Midbrain (tissue), 1 donor: ENCODE measurements at places on chromosomes 11 and 22.

DNA sequence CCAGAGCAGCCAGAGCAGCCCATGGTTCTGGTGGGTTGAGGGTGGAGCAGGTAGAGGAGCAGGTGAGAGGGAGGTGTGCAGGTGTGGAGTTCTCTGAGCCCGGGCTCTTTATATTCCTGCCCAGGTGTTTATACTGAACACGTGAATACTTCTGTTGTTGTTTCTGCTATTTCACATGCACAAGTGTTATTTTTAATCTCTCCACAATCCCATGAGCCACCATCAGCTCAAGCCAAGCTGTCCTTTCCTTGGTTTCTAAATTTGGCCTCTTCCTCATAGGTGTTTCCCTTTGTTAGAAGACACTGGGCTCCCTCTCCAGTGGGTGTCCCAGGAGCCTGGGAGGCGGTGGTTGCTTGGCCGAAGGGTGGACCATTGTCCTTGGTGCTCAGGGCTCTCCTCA lies at the start of gene KRTAP5-3:
TSS of gene KRTAP5-3 (minus strand) at position 101 of the 400 bp plus-strand sequence. CDS start at position 23, 78 bp downstream.
- DNase-seq = no peak

DNA sequence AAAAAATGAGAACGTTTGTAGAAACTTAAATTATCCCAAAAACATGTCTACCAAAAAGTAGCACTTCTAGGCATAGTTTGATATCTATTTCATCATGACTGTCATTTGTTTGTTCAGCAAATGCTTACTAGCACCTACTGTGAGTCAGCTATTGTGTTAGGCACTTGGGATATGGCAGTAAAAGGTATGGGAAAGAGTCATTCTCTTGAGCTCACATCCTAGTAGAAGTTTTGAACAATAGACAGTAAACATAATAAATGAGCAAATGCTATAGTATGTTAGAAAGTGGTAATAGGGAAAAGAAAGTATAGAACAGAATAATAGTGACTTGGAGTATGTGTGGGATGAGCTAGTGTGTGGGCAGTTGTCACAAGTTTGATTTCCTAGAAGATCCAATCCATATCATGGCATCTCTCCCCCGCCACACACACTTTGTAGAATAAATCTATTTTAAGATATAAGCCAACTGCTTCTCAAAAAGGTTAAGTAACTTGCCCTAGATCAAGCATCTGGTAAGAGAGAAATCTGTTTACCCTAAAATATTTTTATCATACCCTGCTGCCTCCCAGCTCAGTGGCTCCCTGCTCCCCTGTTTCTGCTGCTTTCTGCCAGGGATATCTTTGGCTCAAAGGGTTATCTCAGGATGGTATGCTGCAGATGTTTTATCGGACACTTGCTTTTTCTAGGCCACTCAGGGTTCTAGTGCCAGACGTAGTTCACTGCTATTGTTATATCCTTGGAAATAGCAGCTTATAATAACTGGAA lies 129.7 kb downstream of the NCAM1 start:
- no peak for DNase-seq

- DNase-seq = no peak
Observed at GRCh38 chr11:104694259-104695064, 203.8 kb downstream of the CASP12 start.

- DNase-seq = no peak
Observed at GRCh38 chr11:68690671-68691401, 6.5 kb downstream of the GAL start.

- peak; percentile 37 for DNase-seq
Observed at GRCh38 chr11:123525511-123525918, 95.4 kb downstream of the GRAMD1B start.

DNA sequence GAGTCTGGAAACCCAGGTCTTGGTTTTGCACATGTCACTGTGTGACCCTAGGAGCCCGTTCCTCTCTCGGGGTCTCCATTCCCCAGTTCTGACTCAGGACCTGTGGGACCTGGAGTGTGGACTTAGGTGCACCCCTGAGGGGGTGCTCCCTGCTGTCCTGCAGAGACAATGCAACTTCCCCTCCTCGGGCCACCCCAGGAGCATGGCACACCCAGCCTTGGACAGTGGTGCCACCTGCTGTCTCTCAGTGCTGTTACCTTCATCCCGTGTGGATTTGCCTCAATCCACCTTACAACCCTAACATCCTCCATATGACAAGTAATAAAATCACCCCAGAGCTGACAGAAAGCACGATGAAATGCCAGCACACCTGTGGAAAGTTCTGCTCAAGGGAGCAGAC lies 27.5 kb upstream of the CRYBB3 start:
- no peak for DNase-seq

GRCh38 chr22:46376908-46377524 lies 41.5 kb downstream of the TRMU start:
- no peak for DNase-seq

DNA sequence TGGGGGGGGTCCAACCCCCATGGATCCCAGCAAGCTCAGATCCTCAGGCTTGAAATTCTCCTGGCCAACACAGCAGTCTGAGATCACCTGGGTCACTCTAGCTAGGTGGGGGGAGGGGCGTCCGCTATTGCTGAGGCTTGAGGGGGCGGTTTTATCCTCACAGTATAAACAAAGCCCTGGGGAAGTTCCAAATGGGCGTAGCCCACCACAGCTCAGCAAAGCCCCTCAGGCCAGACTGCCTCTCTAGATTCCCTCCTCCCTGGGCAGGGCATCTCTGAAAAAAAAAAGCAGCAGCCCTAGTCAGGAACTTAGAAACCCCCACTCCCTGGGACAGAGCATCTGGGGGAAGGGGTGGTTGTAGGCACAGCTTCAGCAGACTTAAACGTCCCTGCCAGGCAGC lies 16.7 kb downstream of the TRPC6 start:
- no peak for DNase-seq

GRCh38 chr11:75450826-75451821 lies 18.1 kb upstream of the KLHL35 start:
- no peak for DNase-seq

- no peak for DNase-seq
Observed at GRCh38 chr11:69899957-69900821, 81.0 kb upstream of the FGF3 start.
